ENCODE measurements at places on chromosomes 5 and 9. TPM values are rescaled to one million over a fixed set of nuclear protein-coding genes. Genes with fewer than 3 reads are reported as not detected.

- DNase-seq = no peak
Observed at GRCh38 chr5:119453040-119453373, 710 bp downstream of the HSD17B4 start.

DNA sequence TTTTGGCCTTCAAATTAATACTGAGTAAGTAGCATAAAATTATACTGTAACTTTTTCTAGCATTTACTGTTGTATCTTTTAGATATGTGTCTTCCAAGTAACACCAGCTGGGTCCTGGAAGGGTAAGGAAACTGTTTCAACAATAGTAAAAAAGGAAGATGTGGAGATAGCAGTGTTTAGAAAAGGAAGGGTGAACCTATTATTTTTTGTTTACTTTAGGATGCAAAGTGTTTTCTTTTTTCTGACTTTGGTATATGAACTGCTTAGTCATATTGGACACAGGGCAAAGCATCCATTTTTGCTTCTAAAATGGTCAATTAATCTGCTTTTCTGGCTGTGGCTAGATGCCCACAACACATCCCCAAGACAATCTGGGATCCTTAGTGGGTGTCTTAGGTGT is 5.3 kb downstream of the PKD2L2 start:
- no peak for DNase-seq

GRCh38 chr5:172453206-172453985 is 929 bp downstream of the SH3PXD2B start:
- no peak for DNase-seq

GRCh38 chr9:79592726-79593493 is 21.1 kb downstream of the TLE4 start:
- no peak for DNase-seq

DNA sequence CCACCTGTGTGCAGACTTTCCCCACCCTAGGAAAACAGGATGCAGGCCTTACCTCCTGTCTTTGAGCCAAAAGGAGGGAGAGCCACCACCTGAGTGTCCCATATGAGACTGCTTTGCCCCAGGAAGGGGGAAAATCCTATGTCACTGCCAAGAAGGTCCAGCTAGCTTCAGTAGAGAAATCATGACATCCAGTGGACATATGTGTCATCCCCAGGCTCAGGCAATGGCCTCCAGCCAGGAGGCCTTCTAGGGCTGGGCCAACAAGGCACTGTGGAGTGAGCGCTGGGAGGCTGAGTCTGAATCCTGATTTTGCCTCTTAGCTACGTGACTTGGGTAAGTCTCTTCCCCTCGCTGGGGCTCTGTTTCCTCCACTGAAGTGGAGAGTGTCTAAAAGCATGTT is 60.2 kb downstream of the SMIM23 start:
- DNase-seq = no peak

GRCh38 chr5:90099099-90099498 is 310.5 kb downstream of the CETN3 start:
- no peak for DNase-seq

DNA sequence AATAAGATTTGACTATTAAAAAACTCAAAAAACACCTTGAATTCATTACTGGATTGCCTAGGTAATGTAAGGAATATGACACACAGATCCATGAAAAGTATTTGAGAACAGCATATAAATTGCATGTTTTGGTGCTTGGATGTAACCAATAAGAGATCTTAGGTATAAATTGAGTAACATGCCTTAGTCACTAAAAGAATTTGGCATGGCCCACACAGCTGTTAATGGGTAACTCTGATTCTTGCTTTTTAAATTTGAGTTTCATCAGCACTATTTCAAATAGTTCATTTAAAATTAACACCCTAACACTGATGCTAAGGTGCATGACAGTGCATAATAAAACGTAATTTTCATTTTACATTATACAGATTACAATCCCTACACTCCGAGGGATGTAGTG is 779.3 kb upstream of the WWC1 start:
- no peak for DNase-seq

- no peak for DNase-seq
Observed at GRCh38 chr9:98306384-98307145, 51.1 kb upstream of the TBC1D2 start.

- no peak for DNase-seq
Observed at GRCh38 chr9:130583271-130583670, 3.9 kb downstream of the FUBP3 start.

DNA sequence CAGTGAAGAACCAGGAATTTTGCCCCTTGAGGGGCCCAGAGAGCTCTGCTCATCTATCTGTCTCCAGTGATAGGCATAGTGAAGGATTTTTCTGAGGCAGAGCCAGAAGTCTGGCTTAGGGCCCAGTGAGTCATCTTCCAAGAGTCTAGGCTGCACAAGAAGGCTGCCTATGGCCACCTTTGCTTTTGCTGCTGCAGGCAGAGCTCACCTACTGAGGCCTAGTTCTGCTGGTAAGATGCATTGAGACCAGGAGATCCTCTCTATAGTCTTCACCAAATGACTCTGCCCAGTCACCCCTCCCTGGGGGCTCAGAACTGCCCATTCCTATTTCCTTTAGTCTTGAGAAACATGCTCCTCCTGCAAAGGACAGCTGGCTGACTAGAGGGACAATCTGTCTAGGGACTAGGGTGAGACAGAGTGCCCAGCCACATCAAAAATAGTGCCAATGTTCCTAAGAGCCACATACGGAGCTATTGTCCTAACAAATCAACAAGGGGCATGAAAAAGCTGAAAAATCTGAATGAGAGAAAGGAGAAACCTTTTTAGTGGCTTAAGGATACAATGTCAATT is 40.3 kb upstream of the CDKN2AIPNL start:
- no peak for DNase-seq

DNA sequence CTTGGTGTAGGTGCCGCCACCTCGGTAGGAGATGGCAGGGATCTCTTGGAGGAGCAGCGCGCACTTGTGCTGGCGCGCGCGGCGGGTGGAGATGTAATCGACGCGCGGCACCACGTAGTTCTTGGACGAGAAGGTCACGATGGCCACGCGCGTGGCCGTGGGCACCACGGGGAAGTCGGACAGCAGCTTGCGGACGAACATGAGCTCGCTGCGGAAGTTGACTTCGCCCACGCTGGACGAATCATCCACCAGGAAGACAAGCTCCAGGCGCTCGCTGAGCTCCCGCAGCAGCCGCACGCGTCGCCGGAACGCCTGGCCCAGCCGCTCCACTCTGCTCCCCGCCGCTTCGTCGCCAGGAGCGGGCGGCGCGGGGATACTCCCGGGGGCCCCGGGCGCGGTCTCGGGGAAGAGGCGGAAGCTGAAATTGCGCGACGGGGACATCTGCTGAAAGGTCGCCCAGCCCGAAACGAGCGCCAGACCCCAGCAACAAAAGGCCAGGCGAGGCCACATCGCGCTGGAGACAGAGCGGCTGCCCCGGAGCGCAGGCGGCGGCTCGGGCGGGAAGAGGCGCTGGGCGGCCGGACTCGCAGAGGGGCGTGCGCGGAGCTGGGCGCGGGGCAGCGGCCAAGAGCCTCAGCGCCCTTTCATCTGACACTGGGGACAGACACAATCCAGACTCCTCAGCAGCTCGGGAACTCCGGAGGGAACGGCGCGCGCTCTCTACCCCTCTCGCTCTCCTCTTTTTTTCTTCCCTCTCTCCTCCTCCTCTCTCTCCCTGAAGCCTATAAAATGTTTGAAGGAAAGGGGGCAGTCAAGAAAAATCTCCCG is at the start of gene SVEP1:
SVEP1 (minus strand) TSS at position 708 of the 828 bp plus-strand sequence; CDS start at position 510, 198 bp downstream.
- no peak for DNase-seq

DNA sequence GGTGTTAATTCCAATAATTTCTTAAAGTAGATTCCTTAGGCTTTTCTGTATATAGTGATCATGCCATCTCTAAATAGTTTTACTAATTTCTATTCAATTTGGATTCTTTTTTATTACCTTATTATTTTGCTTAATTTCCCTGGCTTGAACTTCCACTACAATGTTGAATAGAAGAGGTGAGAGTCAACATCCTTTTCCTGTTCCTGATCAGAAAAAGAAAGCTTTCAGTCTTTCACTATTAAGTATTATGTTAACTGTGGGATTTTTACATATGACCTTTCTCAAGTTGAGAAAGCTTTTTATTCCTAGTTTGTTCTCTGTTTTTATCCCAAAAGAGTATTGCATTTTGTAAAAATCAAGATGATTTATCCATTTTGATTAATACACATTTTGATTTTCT is 574.5 kb upstream of the TLE4 start:
- DNase-seq = no peak

DNA sequence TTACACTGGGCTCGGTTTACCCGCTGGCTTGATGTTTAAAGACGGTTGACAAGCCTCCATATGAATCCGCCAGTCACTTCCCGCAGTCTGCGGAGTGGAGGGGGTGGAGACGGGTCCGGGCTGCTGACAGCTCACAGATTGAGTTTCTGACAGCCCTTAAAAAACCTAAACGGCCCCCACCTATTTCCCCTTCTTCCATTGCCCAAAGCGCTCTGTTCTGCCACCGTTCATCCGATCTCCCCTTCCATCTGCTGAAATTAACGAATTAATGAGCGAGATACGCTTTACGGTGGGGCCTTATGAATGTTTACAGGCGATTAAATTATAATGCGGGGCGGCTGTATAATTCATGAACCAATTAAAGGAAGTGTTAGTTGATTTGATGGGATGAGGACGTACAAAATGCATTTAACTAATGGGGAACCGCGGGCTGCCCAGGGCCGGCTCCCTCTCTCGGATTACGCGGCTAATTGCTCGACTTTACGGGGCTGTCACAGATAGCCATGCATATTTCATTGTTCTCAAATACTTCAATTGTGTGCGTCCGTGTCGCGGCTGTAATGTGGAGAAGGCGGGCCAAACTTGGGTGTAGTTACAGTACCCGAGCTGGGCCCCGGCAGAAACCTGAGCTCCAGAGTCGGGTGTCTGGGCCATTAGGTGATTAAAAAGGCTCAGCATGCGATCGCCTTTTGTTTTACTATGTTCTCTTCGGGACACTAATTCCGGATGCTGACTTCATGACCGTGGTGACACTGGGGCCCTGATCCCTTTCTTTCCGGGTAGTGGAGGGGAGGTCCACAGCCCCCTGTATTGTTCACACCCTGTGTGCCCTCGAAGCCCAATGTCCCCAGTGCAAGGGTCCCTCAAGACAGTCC is 74.9 kb downstream of the GTF3C4 start:
- DNase-seq = no peak

- DNase-seq = no peak
Observed at GRCh38 chr9:13053504-13053903, 226.0 kb downstream of the MPDZ start.

- no peak for DNase-seq
Observed at GRCh38 chr5:88664645-88665044, 218.3 kb downstream of the MEF2C start.

GRCh38 chr5:156477196-156477595 is 150.2 kb downstream of the SGCD start:
- no peak for DNase-seq

DNA sequence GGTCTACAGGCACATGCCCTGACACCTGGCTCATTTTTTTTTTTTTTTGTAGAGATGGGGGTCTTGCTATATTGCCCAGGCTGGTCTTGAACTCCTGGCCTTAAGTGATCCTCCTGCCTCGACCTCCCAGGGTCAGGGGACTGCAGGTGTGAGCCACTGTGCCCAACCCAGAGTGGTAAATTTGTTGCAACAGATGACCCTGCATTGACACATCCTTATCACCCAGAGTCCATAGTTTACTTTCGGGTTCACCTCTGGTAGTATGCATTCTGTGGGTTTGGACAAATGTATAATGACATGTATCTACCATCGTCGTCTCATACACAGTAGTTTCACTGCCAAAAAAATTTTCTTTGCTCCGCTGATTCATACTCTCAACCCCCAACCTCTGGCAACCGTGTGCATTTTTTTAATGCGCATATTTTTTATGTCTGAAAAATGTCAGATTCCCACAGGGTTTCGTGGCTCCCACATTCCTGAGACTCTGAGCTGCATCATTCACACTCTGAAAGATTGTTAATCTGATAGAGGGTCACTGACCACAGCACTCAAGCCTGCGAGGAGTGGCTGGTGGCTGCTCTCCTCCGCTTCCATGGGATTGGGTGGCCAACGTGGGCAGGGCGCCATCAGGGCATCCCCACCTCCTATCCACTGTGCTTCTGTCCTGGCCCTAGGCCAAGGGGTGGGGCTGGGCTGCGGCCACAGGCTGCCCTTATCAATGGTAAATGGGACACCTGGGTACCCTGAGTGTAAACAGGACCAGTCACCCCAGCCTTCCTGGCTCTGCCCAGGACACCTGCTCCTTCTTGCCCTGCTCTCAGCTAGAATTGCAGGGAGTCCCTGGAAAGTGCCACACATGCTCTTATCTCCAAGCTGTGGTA is 9.6 kb downstream of the NDST1 start:
- DNase-seq = no peak

Gene ZNF879
- 4.7 TPM for total RNA-seq

Gene LHX3
- total RNA-seq = not detected

Gene PCDHA4
- not detected for total RNA-seq

Gene DNM1
- total RNA-seq = 0.40 TPM

Gene RFX3
- total RNA-seq = 13.8 TPM

Gene ANKRD20A1
- total RNA-seq = 3.6 TPM

Data from activated CD4-positive, alpha-beta memory T cell treated with anti-CD3 and anti-CD28 coated beads, Interleukin-2, amount 10 ng/mL, durations not matched to agents 7 days and 5 days (primary cell).